ENCODE measurements at places on chromosomes 1 and 21.

DNA sequence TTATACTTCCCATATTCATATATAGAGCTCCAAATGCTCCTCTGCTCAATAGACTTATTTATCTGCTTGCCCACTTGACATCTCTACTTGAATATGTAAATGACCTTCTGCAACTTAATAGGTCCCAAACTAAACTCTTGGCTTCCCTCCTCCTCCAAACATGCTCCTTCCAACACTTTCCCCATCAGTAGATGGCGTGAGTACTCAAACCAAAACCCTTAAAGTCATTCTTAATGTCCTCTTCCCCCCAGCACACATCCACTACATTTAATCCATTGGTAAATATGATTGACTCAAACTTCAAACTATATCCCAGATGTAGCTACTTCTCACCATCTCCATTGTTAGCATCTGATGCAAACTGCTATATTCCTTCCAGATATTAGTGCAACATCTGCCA lies 48.5 kb upstream of the PBX1 start:
- no peak for DNase-seq

GRCh38 chr1:109785446-109786111 lies 21.9 kb upstream of the EPS8L3 start:
- no peak for DNase-seq

DNA sequence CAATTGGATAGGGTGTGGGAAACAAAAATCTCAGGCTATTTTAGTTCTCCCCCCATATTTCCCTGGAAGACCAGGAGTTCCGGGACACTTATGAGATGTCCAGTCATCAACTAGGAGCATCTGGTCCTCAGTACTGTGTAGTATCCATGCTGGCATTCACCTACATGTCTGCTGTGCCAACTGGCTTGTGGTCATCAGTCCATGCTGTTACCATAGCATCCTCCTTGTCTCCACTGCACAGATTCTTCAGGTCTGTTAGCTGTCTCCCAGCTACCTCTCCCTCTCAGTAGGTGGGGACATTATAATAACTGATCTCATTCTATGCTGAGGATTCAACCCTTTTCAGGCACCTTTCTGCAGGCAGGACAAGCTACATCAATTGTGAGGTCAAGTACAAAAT lies 302.9 kb downstream of the BARHL2 start:
- no peak for DNase-seq

- no peak for DNase-seq
These were observed 221.9 kb upstream of the FGGY start for GRCh38 chr1:59075021-59075420.

DNA sequence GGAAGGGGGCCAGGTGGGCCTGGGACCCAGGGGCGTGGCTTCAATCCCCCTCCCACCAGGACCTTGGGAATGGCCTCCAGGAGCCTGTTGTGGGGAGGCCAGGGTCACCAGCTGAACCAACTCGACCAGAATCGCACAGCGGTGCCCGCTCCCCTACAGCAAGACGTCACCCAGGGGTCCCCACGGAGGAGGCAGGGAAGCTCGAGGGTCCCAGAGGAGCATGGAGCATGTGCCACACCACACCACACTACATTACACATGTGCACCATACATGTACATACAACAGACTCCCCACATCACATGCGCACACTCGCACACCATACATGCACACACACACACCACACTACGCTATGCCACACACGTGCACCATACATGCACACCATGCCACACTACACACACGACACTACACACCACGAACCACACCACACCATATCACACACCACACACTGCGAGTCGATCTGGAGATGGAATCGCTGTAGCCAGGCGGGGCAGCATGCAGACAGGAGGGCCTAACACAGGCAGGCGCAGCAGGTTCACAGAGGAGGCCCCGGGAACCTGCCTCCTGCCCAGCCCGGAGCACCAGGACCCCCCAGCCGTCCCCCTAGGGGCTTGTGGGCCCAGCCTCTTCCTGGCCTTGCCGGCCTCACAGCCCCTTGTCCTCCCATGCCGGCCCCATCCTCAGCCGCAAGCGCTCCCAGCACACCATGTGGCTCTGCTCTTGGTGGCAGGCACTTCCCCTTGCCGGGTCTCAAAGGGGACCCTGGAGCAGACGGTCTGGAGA lies 596 bp downstream of the ITGB2 start:
- DNase-seq = no peak

DNA sequence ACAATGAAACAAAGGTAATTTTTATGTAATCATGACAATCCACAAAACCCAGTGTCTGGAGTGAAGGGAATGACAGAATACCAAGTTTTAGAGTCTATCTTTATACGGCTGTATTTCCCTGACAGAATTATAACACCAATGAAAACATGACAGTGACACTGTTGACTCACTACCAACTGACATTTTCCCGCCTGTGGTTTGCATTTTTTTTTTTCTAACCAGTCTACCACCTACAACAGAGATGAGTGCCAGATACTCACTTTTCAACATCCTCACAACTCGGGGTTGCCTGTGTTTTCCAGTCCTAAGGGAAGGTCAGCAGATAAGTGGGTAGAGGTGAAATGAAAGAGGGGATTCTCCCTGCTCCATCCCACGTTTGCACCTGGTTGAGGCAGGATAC lies 118.9 kb downstream of the KCNJ6 start:
- no peak for DNase-seq

DNA sequence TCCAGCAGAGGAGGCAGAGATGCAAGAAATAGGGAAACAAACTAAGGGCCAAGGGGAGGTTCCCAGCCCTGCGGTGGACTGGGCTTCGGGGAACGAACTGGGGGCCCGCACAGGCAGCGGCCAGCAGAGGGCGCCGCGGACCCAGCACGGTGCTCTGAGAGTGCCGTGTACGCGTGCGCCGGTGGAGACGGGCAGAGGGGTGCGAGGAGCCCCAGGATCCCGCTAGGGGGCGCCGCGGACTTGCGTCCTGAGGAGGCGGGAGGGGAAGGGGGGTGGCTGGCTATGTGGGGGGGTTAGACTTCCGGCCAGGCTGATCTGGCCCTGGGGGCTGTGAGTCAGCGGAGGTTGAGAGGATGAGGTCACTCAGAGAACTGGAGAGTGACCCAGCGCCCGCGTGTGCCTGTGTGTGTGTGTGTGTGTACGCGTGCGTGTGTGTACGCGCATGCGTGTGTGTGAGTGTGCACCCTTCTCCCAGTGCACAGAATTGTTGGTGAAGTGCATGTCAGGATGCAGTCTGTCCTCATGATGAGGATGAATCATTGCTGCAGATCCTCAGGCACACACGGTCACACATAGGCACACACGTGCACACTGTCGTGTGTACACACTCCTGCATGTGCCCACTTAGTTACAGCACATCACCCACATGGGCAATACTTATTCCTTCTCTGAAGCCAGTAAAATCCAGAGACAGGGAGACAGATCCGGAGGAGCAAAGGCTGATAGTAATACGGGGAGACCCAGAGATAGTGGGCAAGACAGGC lies 17.0 kb downstream of the NES start:
- peak; percentile 85 for DNase-seq
